ENCODE measurements at places on chromosomes 2 and 18.

DNA sequence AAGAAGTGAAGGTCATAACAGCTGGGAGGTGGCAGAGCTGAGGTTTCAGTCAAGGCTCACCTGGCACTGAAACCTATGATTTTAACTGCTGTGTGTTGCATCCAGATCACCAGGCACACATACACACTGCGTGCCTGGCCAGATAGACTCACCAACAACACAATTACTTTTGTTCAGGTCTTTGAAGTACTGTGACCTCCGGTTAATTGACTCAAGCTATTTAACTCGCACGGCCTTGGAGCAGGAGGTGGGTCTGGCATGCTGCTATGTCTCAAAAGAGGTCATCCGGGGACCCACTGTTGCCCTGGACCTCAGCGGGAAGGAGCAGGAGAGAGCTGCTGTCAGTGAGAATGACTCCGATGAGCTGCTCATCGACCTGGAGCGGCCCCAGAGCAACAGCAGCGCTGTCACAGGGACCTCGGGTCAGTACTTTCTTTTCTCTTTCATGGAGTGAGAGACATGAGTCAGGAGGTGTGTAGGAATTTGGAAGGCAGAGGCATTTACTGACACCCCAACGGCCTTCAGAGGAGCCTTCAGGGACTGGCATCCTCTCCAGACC, 104.1 kb downstream of the ESCO1 start:
- H3K36me3 ChIP-seq, result peaks cover 31% of the 10 kb centered on the region
- H3K27ac ChIP-seq, result no peak overlapping the region
- no peak overlapping the region for H3K4me3 ChIP-seq
- no peak for DNase-seq

DNA sequence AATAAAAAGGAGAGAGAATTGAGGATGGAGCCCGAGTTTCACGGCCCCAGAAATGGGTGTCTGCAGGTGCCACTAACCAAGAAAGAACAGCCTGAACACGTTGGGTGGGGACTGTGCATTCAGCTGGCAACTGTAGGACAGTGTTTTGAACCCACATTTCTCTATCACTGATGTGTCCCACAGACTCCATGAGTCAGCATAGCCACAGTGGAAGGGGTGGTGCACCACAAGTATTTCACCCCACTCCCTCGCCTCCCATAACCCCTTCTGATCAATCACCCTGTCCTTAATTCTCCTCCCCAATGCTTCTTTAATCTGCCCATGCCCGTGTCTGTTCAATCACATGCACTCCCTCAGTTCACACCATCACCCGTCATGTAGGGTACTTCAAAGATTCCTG, 291.5 kb downstream of the ZNF516 start:
- peaks cover 2% of the 10 kb centered on the region for H3K27me3 ChIP-seq
- no peak overlapping the region for H3K4me3 ChIP-seq
- DNase-seq, result no peak
- no peaks in the 10 kb centered on the region for H3K36me3 ChIP-seq

DNA sequence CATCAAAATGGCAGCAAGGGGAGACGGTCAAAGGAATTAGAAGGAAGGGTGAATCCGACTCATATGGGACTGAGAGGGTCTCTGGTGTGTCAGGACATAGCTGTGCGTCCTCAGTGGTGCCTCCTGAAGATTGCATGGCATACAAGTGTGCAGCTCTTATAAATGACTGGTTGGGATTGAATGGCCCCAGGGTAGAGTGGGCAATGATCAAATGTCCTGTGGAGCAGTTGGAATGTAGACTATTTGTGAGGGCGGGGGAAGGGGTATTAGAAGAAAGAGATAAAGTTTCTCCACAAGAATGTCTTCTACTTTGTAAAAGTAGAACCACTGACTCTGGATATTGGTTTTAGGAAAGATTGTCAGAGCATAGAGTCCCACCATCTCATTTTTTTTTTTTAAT, 24.6 kb downstream of the CTLA4 start:
- no peaks in the 10 kb centered on the region for H3K4me1 ChIP-seq
- no peak overlapping the region for H3K4me3 ChIP-seq
- H3K27ac ChIP-seq, result no peak overlapping the region
- no peaks in the 10 kb centered on the region for H3K36me3 ChIP-seq

DNA sequence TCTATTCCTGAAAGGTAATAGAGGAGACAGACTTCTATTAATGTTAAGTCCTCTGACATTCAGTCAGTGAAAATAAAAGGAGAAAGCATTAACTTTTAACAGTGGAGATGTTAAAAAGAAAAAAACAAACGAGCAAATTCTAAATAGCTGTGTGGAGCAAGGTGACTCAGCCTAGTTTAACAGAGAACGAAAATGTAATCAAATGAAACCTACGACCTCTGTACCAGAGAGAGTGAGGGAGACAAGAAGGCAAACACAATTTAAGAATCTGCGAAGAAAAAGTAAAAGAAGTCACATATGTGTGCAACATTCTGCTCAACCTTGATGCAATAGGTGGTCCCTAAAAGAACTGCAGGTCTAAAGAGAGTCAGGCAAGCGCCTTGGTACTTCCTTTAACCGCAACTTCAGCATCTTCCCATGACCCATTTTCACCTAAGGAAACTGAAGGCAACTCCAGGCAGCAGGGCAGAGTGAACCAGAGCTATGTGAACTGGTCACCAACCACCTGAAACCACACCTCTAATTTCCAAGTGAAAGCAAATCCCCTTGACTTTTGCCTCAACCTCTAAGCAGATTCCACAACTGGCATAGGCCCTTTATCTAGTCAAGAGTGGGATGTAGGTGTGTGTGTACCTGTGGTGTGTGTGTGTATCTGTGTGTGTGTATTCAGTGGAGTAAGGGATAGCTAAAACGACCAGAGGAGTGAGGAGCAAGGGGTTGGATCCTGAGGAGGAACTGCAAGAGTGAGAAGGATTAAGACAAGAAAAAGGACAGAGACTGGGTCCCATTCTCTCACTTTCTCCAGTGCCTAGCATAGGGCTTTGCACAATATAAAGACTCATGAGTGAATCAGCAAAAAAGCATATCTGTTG, 43.0 kb downstream of the FIGN start:
- H3K27me3 ChIP-seq, result no peaks in the 10 kb centered on the region
- no peak overlapping the region for H3K27ac ChIP-seq
- no peak overlapping the region for H3K4me3 ChIP-seq
- no peak for DNase-seq
- no peaks in the 10 kb centered on the region for H3K36me3 ChIP-seq
- no peaks in the 10 kb centered on the region for H3K4me1 ChIP-seq

DNA sequence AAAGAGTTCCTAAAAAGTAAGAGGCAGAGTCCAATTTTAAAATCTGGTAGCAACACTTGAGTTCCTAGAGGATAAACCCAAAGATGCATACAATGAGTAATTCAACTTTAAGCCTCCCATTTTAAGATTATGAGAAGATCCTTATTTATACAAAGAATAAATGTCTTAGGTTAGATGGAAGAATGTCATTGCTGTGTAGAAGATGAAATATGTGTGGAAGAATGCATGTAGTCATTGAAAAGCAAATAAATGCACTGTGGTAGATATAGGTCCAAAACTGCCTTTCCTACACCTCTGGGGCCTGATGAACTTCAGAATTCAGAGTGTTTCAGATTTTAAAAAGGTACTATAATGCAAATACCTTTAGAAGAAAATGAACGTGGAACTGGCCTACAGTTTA, 58.7 kb upstream of the LRP1B start:
- H3K27ac ChIP-seq, result no peak overlapping the region
- no peak overlapping the region for H3K4me3 ChIP-seq
- peaks cover 7% of the 10 kb centered on the region for H3K4me1 ChIP-seq
- H3K27me3 ChIP-seq, result no peaks in the 10 kb centered on the region

- DNase-seq, result no peak
- H3K4me3 ChIP-seq, result no peak overlapping the region
- H3K4me1 ChIP-seq, result peaks cover 15% of the 10 kb centered on the region
- no peaks in the 10 kb centered on the region for H3K36me3 ChIP-seq
- no peak overlapping the region for H3K27ac ChIP-seq
Observed at GRCh38 chr2:12754643-12755042, 37.9 kb downstream of the TRIB2 start.

DNA sequence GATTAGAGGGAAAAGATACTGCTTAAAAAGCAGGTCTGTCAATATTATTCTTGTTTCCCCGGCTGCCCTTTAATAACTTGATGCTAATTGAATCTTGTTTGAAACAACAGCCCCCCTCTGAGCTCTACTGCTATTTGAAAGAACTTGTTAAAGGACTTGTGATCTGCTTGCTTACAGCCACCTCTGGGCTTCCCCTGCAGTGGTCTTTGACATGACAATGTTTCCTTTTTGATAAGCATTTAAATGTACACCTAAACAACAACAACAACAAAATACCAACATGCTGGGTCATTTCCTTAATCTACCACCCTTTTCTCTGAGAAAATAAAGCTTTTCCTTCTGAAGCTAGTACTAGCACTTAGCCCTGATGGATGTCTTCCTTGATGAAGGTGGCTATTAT, 3.9 kb downstream of the HOXD1 start:
- peaks cover 5% of the 10 kb centered on the region for H3K36me3 ChIP-seq
- no peak overlapping the region for H3K27ac ChIP-seq
- H3K4me1 ChIP-seq, result peaks cover 24% of the 10 kb centered on the region
- H3K4me3 ChIP-seq, result no peak overlapping the region
- DNase-seq, result no peak
- peaks cover 5% of the 10 kb centered on the region for H3K27me3 ChIP-seq

- H3K27me3 ChIP-seq, result no peaks in the 10 kb centered on the region
- peaks cover 39% of the 10 kb centered on the region for H3K4me1 ChIP-seq
- H3K4me3 ChIP-seq, result no peak overlapping the region
- DNase-seq, result no peak
Observed at GRCh38 chr2:189621781-189622180, 39.5 kb upstream of the ASNSD1 start.

DNA sequence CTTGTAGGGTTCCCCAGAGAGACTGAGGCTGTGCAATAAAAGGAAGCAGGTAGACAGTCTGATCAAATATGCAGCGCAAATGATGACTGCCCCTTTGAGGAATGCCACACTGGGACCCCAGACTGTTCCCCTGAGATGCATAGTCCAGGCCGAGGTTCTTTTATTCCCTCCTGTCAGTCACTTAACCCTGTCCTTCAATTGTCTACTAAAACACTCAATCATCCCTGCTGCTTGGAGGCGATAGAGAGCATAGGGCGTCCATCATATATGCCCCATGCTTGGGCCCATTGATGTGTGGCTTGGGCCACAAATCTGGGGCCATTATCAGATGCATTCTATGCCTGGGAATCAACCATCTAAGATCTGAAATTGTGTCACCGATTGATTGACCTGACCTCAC, 15.5 kb upstream of the CASP8 start:
- no peaks in the 10 kb centered on the region for H3K4me1 ChIP-seq
- peaks cover 1% of the 10 kb centered on the region for H3K27me3 ChIP-seq
- H3K27ac ChIP-seq, result no peak overlapping the region
- H3K4me3 ChIP-seq, result no peak overlapping the region
- peaks cover 4% of the 10 kb centered on the region for H3K36me3 ChIP-seq

DNA sequence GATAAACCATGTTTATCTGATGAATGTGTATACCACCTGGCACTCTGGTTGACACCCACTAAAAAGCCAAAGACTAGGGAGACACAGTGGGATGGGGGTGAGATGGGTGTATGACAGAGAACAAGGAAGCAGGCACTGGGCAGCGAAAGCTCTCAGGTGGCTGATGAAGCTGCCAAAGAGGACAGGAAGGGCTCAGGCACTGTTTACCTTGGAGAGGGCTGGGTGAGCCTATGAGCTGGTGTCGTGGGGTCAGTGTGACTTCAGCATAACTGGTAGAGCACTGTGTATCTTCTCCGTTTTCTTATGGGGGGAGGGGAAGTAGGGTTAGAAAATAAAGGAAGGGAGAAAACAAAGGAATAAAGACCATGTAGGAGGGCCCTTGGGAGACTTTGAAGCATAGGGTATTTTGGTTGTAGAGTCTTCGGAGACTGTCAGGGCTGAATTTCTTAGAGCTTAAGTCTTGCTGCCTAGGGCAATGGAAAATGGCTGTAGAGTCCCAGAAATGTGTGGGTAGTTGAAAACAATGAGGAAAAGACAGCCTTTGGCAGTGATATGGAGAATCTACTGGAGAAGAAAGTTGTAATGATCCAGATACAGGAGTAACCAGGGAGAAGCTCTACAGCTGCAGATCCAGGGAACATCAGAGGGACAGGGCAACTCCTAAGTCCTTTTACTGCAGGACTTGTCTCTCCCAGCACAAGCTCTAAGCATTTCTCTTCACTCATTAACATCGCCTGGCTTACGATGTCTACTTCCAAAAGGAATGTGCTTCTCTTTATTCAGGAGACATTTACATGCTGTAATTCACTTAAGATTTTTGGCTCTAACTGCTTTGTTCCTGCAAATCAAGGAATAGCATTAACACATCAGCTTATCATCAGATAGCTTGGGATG, 120.0 kb downstream of the AQP4 start:
- H3K27ac ChIP-seq, result no peak overlapping the region
- DNase-seq, result no peak
- H3K36me3 ChIP-seq, result no peaks in the 10 kb centered on the region
- H3K4me1 ChIP-seq, result peaks cover 31% of the 10 kb centered on the region

Measured in endothelial cell (in vitro differentiated cells).